ENCODE measurements at places on chromosomes 7 and 10.

DNA sequence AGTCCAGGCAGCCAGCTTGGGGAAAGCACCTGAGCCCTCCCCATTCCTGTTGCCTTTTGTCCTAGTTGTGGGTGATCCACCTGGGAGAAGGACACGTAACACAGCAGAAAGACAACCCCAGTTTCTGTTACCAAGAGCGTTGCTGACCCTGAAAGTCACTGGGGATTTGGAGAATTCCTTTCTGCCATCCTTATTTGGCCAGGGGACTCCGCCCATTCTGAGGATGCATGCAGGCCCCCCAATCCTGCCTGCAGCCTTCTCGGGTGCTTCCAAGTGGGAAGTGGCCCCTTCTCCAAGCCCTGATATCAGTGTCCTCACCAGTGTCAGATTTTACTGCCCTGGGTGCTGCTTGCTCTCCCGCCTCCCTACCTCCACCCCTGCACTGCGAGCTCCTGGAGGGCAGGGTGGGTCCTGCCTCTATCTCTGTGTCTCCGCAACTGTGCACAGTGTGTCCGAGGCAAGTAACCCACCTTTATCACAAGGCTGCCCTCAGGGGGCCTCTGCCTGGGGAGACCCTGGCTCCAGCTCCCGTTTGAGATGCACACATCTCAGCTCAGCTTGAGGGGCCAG, 9.2 kb upstream of the ADCY1 start:
- no peak for DNase-seq

GRCh38 chr7:122682815-122683550, 15.9 kb downstream of the RNF133 start:
- DNase-seq = no peak

- no peak for DNase-seq
Observed at GRCh38 chr10:52491246-52491995, 177.3 kb downstream of the DKK1 start.

DNA sequence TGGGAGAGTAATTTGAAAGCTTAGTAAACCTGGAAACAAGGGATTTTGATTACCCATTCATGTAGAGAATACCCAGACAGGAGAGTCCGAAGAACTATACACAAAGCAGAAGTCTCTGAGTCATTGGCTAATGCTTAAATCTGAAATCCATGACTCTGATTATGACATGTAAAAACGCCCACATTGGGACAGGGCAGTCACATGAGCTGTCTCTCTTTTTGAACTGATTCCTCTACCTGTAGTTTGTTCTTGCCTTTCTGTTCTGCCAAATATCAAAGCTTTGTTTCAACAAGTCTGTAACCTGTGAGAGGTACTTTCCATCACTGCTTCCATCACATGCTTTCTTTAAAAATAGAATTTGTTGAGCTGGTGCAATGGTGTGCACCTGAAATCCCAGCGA, 4.3 kb upstream of the GPNMB start:
- peak; percentile 26 for DNase-seq

- DNase-seq = peak; percentile 62
Observed at GRCh38 chr7:112009081-112009480, 197.1 kb downstream of the DOCK4 start.

GRCh38 chr7:73978661-73979563, 49.1 kb upstream of the ELN start:
- DNase-seq = peak; percentile 77

DNA sequence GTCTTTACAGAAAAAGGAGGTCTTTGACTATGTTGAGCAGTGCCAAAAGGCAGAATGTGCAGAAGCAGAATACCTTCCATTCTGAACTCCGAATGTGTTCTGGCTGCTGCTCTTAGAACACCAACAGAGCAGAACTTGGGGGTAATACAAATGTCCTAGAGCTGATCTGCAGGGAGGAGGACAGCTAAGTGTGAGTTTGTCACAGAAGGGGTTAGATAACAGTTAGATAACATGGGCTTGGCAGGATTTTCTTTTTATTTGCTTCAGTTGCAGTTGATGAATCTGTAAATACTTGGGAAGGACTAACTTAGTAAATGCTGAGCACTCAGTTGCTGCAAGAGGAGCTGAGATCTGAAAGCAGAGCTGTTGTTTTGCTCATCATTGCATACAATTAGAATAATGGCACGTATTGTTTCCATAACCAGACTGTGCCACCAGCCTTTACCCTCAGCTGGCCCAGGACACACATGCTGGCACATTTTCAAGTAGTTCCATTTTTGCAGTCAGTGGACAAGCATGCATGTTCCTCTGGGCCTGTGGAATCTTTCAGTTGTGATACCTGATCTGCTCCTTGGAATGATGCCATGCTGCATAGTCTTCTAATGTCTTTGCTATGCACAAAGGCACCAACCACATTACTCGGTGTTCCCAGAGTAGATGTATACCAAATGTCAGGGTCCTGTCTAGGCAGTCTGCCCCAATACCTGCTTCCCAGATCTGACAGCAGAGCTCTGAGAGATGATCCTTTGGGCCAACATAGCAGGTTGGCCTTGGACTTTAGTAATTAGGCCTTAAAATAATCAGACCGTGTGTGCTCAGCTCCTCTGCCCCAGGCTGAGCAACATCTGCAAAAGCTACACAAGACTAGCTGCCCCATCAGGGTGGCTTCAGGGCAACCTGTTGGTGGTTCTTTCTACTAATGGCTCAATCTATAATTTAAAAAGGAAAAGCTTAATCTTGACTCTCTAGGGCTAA, 55.7 kb downstream of the GSDME start:
- DNase-seq = peak; percentile 84

GRCh38 chr7:55271661-55272060, 93.5 kb upstream of the LANCL2 start:
- DNase-seq = no peak

DNA sequence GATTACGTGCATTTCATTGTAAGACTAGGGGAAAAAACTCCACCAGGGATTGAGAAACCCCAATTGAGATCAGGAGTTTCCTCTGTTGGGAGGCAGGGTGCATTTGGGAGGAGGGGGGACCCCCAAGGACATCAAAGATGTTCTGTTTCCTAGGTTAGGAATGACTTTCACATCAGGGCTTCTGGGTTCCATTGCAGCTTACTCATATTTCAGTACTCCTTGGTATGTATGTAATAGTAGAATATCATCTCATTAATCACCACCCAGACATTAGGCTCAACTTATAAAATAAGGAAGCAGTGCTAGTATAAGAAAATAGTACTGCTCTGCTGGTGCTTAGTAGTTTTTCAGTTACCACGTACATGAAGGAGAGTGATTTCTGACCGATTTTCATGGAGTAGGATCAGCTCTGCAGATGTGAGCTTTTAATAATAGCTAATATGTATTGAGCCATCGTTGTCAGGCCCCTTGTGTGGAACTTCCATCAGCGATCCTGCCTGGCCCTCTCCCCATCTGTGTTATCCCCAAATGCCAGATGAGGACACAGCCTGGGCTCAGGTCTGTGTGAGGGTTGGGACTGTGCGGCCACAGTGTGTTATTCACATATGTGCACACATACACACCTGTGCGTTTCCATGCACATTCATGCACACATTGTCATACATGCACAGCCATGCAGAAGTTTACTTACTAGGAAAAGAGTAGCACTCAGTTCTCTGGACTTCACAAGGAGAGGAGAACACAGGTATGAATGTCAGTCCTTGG, 23.5 kb downstream of the UPP1 start:
- DNase-seq = peak; percentile 60

- DNase-seq = no peak
Observed at GRCh38 chr7:16963044-16963443, 81.3 kb upstream of the AGR3 start.

GRCh38 chr7:119578116-119578515, 694.9 kb upstream of the KCND2 start:
- no peak for DNase-seq

GRCh38 chr10:96339956-96340904, 18.6 kb downstream of the OPALIN start:
- DNase-seq = peak; percentile 65

DNA sequence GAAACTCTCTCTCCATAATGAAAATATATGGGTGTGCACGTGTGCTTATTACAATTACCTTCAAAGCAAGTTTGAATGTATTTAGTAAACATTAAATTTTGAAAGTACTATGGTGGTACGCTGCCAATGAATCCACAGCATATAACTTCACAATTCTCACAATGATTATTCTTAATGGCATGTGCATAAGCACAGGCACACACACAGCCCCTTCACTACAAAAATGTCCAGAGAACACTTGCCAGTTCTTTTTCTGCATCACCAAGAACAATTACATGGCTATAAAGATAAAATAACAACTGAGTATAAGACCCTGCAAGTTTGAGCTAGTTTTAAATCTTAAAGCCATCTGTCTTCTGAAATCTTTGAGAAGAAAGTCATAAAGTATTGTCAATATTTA, 22.2 kb downstream of the SGCE start:
- no peak for DNase-seq

GRCh38 chr7:48171202-48171601, at the start of gene ABCA13:
Gene ABCA13 (plus strand): TSS chr7:48171458. CDS start chr7:48171484, 26 bp downstream.
- DNase-seq = no peak

GRCh38 chr10:124672181-124672638, 72.0 kb downstream of the FAM53B start:
- no peak for DNase-seq

GRCh38 chr7:107196834-107197610, 28.2 kb downstream of the HBP1 start:
- DNase-seq = no peak

DNA sequence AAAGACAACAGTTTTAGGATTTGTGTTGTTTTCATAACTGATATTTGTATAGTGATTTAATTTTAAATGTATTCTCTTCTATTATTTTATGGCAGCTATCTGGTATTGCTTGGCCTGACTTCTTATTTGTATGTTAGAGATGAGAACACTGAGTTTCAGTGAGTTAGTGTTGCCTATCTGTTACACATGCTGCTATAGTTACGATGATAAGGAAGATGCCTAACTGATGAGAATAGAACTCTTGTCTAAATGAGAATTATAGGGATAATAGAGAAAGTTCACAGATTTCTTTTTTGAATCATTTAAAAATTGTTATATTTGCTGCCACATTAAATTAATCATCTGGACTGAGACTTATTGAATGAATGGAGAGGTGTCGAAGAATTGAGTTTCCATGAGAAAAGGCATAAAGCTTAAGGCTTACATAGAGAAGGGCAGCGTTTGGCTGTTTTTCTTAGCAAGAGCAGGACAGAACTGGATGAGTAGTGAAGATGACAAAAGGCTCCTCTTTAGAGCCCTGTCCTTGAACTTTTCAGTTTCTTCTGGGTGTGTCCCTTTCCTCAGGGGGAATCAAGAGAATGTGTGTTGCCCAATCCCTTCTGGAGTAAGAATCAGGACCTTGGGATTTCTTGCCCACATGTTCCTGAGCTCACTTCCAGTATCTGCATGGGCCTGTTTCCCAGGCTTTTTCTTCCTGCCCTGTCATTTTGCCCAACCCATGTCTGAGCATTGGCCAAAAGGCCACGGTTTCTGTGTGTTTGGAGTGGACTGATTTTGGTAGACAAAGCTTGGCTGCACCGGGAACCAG, 195.6 kb upstream of the CSTF2T start:
- DNase-seq = no peak

GRCh38 chr7:130566168-130566897, 74.4 kb downstream of the MEST start:
- no peak for DNase-seq

DNA sequence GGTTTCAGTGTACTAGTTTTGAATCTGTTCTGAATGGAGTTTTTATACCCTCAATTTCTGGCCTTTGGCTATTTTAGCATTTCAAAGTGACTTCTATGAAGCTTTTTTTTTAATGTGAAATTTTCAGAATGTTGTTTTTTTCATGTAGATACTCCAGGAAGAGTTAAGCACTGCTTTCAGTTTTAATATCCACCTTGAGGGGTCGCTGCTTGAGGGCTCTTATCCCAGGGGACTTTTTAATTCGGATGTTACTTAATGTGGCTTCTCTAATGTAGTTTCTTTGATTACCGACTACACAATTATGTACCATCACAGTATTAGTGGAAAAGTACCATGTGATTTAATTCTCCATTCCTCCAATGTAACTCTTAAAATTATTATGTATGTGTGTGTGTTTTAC, 5.2 kb downstream of the IFIT5 start:
- peak; percentile 16 for DNase-seq

GRCh38 chr7:38187794-38188440, 9.9 kb downstream of the STARD3NL start:
- no peak for DNase-seq

- DNase-seq = no peak
Observed at GRCh38 chr7:155984609-155985405, 172.5 kb upstream of the SHH start.

- peak; percentile 80 for DNase-seq
Observed at GRCh38 chr10:42783181-42783549, 570 bp downstream of the BMS1 start.

Measured in kidney tubule cell (primary cell).